ENCODE measurements at places on chromosomes 7 and 10.

GRCh38 chr7:104643587-104644217 is 315.3 kb downstream of the LHFPL3 start:
- DNase-seq, result no peak

DNA sequence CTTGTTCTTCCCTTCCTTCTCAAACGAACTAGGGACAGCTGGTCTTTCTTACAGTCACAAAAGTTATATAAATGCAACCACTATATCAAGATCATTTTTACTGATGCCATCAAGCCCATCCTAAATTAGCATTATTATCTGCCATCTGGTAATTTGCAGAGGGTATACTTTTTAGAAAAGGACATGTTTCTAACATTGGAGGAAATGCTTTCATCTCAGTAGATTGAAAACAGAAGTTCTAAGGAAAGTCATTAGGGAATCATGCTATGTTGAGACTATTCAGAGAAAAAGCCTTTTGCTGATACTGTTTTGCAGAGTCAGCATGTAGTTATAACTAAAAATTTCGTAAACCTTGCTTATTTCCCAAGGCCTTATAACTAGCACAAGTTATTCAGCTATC is 146.7 kb downstream of the WNT2 start:
- no peak for DNase-seq

GRCh38 chr7:74542558-74543117 is 88.9 kb downstream of the GTF2IRD1 start:
- peak; percentile 97 for DNase-seq

- DNase-seq, result peak; percentile 39
Observed at GRCh38 chr7:7746458-7746857, 28.1 kb upstream of the RPA3 start.

DNA sequence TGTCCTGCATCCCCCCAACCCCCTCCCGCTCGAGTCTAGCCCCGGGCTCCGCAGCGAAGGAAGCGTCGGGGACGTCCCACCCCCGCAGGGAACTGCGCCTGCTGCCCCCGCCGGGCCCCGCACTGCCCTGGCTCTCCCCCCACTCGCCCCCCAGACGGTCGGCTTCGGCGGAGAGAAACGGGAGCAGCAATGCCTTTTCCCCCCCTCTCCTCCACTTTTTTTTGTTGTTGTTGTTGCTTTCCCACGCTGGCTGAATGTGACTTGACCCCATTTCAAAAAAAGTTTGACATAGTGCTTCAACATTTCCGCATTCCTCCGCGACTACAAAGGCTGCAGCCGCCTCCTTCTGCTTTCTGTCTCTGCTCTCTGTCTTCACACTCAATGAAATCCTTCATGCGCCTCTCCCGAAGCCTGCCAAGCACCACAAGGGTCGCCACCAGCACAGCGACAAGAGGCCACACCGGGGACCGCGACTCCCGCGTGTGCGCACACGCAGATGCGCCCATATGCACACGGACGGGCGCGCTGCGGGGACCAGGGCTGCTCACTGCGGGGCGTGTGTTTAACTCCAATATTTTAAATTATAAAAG is 1.0 kb downstream of the CDK6 start:
- DNase-seq, result no peak

DNA sequence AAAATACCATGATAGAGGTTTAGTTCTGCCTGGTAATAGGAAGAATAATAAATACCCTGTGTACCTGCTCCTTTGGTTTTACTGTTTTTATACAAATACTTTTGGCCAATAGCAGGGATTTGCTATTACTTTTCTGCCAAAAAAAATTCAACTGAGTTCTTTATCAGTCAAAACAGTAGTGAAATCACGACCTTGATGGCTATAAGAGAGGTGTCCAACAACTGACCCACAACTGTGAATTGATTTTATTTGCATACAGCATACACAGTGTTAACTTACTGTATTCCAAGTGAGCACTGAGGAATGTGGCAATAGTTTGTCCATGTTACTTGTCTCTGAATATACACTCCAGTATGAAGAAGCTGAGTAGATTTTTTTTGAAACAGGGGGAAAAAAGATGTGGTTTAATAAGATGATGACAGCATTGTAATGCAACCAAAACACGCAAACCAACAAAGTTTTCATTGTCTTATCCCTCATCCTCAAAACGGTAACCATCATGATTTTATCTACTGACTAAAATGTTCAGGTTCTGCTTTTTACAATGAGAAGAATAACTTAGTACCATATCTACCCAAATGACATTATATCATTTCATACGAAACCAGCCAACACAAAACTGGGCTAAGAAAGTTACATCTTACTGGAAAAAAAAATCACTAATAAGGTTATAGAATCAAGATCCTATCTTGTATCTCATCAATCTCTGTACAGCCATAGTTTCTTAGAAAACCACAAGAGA is 63.3 kb downstream of the GSAP start:
- no peak for DNase-seq

- no peak for DNase-seq
Observed at GRCh38 chr10:124705817-124706461, 38.2 kb downstream of the FAM53B start.

GRCh38 chr7:29109899-29110298 is 36.4 kb downstream of the CPVL start:
- DNase-seq, result no peak

- DNase-seq, result peak; percentile 74
Observed at GRCh38 chr10:110802551-110803238, 69.0 kb upstream of the PDCD4 start.

- DNase-seq, result no peak
Observed at GRCh38 chr10:114306116-114306973, 67.3 kb downstream of the VWA2 start.

- DNase-seq, result no peak
Observed at GRCh38 chr7:16463949-16464715, 1.4 kb downstream of the SOSTDC1 start.

- DNase-seq, result no peak
Observed at GRCh38 chr7:83610649-83611304, 38.2 kb downstream of the SEMA3E start.

DNA sequence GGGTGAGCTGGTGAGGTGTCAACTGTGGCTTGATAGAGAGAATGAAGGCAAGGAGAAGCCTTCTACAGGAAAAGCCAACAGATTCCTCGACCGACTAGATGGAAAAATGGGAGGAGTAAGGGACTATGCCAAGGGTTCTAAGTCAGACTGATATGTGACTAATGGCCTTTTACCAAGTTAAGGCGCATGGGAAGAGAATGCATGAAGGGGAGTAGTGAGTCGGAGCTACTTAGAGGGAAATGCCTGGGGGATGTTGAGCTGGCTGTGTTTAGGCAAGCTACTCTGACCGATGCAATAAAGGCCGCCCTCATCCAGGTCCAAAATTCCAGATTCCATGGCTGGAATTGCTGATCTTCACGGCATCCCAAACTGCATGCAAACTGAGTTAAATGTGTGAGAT is 48.2 kb downstream of the APBB1IP start:
- DNase-seq, result no peak
